Amygdala (tissue), 56 donors: ENCODE measurements at places on chromosomes 2 and 18.
A peak's percentile ranks its signal among the peaks of the same experiment; 100 is the strongest.

DNA sequence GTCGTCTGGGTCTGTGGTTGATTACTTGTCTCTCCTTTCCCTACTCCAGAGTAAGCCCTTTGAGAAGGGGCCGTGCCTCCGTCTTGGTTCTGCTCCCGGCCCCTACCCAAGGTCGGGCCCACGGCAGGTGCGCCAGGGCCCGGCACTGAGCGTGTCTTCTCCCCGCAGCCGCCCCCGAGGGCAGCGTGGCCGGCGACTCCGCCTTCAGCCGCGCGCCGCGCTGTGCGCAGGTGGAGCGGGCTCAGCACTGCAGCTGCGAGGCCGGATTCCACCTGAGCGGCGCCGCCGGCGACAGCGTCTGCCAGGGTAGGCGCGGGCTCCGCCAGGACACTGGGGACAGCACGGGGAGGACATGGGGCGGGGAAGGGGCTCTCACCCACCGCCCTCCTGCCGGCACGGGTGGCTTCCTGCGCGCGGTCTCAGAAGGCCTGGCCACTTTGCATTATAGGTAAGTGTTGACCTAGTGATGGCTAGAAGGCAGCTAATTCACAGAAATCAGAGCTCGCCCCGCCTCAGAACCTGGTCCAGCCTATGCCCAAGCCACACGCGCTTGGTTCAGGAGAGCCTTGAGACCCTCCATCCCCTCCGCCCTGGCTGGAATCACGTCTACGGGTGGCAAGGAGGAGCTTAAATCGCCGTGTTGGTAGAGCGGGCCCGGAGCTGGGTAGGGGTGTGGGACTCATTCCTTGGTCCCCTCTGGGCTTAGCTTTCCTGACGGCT lies 43.5 kb downstream of the FBLN7 start:
- DNase-seq = no peak

DNA sequence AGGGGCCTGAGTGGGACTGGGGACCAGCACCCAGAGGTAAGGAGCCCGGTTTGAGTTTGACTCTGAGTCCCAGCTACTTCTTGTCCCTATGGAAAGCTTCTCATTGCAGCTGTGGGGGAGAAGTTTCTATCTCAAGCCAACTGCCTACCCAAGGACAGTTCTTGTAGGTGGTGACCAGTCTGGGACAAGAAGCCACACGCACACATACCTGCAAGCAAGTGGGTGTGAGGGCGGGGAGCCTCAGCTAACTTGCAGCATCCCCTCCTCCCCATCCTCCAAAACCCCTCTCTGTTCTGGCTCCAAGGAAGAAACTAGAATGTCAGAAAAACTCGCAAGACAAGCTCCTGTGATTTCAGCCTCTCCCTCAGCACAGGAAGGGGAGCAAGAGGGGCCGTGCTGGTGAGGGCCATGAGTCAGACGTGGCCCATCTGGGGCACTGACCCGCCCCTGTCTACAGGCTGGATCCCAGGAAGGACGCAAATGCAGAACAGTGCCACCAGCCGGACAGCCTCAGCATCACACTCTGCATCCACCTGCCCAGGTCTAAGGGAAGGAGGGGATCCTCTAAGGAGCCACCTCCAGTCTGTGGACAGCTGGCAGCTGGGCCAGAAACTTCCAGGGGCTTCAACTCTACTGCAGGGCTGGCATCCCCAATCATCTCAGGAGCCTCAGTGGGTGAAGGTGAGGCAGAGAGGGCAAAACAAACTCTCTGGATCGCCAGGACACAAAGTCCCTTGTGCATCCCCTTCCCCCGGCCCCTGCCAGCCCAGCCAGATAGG lies 103.4 kb downstream of the TNS1 start:
- no peak for DNase-seq

DNA sequence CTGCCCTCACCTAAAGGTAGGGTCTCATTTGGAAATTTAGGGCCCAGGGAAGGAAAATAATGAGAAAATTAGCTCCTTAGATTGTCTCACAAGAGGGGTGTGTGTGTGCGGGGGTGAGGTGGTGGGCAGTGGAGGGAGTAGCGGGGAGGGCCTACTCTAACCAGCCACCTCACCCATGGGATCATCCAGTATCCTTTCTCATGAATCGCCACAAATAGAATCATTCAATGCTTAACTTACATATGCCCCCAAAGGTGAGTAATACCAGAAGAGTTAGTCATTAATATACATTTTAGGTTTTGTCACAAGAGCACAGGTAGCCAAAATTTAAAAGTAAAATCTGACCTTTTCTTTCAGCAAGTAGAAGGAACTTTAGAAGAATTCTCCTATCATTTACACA lies 122.1 kb downstream of the PLEKHM3 start:
- no peak for DNase-seq

- DNase-seq = no peak
Observed at GRCh38 chr2:187640926-187641510, 86.8 kb upstream of the TFPI start.

DNA sequence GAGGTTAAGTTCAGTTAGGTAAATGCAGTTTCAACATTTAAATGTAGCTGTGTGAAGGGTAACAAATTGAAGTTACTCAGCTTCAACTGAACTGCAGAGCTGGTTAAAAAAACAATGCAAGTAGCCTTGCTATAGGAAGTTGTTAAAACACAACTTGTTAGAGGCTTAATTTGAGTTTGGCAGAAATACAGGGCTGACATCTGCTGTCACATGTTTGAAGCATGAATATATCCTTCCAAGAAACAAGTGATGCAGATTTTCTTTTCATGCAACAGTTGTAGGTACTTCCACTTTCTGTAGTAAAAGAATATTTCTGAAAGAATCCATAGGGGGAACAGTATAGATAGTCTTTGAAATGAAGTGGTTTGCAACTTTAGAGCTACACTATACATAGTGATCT lies 208.7 kb upstream of the RASGRP3 start:
- DNase-seq = no peak

- no peak for DNase-seq
Observed at GRCh38 chr2:29530281-29530680, 391.1 kb downstream of the ALK start.

GRCh38 chr2:39181297-39181696 lies 60.4 kb upstream of the SOS1 start:
- no peak for DNase-seq

GRCh38 chr18:23900994-23901393 lies 113.6 kb upstream of the TTC39C start:
- no peak for DNase-seq

- DNase-seq = no peak
Observed at GRCh38 chr2:45992021-45992740, 305.0 kb upstream of the EPAS1 start.

DNA sequence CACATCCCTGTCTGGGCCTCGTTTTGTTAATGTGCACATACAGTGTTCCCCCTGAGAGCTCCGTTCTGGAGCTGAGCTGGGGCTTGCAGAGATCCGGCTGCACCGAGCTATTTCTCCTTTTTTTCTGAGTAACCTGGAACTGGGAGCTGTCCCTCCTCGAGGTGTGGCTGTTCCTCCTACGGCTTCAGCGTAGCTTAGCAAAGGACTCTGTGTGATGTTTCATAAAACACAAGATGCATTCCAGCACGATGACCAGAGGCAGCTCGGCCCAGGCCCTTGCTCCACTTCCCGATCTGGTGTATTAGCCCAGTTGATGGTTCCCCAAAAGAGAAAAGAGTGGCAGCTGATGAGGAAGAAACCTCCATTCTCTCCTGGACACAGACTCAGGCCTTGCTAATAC lies 103.0 kb downstream of the FAM210A start:
- DNase-seq = no peak

GRCh38 chr2:128139624-128140023 lies 48.6 kb downstream of the UGGT1 start:
- no peak for DNase-seq

GRCh38 chr2:168560817-168561499 lies 104.9 kb downstream of the CERS6 start:
- no peak for DNase-seq

- DNase-seq = no peak
Observed at GRCh38 chr2:26672112-26672817, 20.3 kb upstream of the KCNK3 start.

DNA sequence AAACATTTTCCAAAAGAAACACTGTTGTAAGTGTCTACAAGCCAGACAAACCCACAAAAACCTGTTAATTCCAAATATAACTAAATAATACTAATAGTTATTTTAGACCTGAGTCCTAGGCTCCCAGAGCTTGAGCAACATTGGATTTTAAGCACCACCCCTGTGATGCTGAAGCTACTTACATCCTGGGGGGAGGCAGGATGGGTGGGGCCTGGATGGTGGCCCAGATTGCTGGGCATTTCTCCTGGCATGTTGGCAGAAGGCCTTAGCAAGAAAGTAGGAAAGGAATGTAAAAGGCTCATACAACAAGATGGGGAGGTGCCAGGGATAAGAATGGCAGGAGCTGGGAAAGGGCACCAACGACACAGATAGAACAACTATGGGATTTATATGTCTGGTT lies 50.7 kb upstream of the OTX1 start:
- peak; percentile 2 for DNase-seq

DNA sequence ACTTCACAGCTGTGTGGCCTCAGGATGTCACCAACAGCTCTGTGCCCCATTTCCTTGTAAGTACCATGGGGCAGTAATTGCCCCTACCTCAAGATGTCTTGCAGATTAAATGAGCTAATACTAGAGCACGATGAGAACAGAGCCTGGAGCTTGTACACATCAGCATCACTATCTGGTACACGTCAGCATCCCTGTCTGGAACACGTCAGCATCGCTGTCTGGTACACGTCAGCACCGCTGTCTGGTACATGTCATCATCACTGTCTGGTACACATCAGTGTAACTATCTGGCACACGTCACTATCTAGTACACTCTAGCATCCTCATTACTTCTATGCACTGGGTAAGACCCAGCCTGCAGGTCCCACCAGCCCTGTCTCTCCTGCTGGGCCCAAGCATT lies 37.2 kb downstream of the AQP12A start:
- no peak for DNase-seq

DNA sequence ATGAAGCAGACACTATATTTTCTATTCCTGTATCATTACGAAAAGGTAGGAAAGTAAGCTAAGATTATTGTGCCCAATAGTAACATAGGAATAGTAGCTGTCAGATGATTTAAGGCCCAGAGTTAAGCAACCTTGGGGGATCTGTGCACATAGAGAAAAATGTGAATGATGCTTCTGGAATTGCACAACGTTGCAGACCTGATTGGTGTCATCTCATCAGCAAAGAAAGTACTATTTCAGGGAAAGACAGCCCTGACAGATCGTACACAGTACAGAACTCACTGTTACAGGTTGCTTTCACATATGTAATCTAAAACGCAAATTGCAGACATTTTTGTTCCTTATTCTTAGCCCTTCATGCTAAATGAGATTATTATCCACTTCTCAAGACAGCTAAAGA lies 535.9 kb downstream of the TRIB2 start:
- no peak for DNase-seq

DNA sequence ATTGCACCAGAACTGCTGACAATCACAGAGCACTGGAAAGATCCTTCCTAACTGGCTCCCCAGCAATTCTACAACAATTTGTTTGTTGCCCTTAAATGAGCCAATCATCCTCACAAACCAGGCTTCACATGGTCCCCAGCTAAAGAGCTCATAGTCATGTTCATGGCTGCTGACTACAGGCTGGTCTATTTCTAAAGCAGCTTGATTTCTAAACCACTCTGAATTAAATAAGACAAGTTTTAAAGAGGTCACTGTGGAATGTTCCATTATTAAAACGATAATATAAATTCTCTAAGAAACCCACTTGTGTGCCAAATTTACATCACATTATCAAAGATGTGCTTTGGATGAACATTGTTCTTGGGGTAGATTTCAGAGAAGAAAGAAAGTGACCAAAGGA lies 110.7 kb downstream of the COPS8 start:
- no peak for DNase-seq

DNA sequence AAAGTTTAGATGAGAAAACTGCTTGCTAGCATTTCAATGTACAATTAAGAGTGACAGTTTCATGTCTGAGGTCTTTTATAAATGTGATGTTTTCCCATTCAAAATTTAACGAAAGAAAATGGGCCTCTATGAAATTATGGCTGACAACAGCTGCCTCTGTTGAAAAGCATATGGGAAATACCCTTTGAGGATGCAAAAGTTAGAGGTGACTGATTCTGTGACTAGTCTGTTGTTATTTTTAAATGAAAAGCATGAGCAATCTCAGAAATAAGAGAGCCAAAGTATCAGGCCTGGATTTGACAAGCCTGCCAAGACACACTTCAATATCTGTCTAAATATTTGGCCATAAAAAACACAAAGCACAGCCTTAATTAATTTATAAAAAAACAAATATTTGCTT lies 580.8 kb downstream of the ERBB4 start:
- no peak for DNase-seq

DNA sequence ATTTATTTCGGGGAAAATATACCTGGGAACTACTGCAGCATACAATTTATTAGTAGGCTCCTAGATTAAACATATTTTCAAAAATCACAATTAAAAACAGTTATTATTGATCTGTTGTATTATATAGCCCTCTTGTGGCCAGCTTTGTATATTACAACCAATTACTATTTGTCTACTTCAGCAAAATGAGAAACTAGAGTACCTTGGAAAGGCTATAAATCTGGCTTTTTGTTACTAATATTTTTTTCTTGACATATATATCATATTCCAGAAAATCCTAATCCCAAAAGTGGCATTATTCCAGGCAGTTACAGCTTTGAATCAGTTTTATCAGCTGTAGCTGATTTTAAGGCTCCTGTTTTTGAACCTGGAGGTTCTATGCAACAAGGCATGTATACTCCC lies 101.2 kb downstream of the UBR3 start:
- no peak for DNase-seq

GRCh38 chr2:105330681-105331375 lies 1.3 kb upstream of the TGFBRAP1 start:
- no peak for DNase-seq

GRCh38 chr2:106919012-106919411 lies 33.0 kb upstream of the ST6GAL2 start:
- DNase-seq = no peak

DNA sequence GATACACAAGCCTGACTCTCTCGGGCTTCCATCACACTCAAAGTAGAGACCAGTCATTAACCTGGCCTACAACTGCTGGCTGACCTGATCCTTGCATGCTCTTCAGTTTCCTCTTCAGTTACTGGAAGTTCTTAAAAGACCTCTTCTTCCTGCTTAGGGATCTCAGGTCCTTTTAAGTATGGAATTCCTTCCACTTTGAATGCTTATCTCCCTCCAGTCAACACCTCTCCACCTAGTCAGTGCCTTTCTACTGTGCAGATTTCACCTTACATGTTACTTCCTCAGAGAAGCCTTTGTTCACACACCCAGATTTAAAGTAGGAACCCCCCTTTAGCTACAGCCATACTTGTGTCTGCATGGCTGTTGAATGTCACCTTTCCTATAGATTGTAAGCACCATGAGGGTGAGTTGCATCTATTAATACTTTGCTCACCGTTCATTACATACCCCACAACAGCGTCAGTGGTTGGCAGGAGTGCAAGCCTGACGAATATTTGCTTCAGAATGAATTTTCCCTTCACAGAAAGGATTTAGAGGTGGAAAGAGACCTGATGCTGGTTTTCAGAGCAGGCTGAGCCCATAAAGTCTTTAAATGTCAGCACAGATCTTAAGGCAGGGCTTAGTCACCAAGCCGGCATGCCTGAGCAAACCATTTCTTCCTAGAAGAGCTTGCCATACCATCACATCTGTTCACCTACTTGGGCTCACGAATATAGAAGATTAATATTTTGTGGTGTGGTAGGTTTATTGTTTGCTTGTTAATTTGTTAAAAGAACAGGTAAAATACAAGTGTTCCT lies 90.1 kb downstream of the ACVR1 start:
- no peak for DNase-seq

GRCh38 chr2:58436872-58437271 lies 195.7 kb upstream of the FANCL start:
- DNase-seq = no peak
